ENCODE measurements at places on chromosomes 5 and 9.

DNA sequence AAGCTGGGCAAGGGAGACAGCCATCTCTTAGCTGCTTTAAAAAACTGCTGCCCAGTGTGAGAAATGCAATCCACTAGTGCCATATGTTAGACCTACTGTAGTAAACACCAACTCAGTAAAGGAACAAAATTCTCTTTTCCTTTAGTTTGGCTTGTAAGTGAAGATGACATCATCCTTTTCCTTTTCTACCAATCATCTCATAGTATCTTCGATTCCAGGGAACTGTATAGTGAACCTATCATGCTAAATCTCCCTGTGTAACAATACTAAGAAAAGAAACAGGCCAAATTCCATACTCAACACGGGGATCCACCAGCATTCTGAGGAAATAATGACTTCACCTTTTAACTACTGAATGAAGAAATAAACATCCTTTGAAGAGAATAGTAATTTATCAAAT is 100.1 kb downstream of the RAPGEF6 start:
- DNase-seq: no peak

DNA sequence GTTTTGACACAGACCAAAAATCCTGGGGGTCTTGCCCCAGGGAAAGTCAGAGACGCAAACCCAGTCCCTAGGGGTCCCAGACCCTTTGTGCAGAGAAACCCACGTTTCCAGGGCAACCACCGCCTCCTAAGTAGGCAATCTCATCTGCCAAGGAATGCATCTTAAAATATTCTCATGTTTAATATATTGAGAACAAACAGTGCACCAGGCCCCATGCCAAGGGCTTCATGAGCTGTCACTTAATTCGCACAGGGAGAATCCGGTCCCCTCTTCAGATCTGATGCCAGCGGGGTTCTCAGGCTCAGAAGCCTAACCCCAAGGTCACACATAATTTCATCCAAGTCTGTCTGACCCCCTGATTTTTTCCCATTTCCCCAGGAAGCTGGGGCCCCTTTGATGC is 28.8 kb downstream of the CPLX2 start:
- no peak for DNase-seq

DNA sequence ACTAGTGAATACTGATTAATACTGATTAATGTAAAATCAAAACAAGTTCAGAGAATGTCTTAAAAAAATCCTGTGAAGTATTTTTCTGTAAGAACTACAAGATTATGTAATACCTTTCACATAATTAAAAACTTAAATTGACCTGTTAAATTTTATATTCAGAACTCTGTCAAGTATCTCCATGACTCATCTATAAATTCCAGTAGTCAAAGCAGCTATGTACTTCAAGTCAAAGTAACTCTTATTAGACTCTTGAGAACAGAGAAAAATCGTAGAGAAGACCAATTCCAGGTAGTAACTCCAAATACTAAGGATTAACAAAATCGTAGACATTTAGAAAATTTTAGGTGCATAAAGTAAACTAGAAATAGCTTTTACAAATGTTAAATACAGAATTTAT is 77.1 kb downstream of the HOMER1 start:
- no peak for DNase-seq

GRCh38 chr5:130155345-130156011 is 251.2 kb downstream of the CHSY3 start:
- no peak for DNase-seq

- no peak for DNase-seq
Observed at GRCh38 chr5:32307769-32308194, 5.0 kb downstream of the MTMR12 start.

DNA sequence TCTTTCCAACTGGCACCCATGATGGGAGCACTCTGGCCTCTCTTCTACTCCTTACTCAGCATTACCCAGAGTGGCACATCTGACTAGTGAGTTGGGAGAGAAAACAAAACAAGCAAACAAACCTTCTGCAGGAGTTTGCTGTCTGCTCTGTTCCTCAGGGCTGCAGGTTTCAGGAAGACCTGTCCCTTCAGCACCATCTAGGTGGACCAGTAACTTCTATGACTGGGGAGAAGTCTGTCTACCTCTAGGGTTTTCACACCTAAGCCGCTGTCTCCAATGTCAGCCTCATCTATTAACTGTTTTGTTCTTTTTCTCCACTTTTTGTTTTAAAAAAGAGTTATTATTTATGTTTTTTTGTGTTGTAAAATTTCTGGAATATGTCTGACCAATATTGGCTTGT is 58.7 kb downstream of the RAB3C start:
- no peak for DNase-seq

- no peak for DNase-seq
Observed at GRCh38 chr9:2916382-2916985, 72.6 kb upstream of the PUM3 start.

DNA sequence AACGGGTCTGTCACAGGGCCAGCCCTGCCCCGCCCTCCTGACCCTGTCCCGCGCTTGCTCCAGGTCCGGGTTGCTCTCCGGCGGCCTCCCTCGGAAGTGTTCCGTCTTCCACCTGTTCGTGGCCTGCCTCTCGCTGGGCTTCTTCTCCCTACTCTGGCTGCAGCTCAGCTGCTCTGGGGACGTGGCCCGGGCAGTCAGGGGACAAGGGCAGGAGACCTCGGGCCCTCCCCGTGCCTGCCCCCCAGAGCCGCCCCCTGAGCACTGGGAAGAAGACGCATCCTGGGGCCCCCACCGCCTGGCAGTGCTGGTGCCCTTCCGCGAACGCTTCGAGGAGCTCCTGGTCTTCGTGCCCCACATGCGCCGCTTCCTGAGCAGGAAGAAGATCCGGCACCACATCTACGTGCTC is 4.2 kb downstream of the B4GALT7 start:
- DNase-seq: no peak
